Stimulated activated CD4-positive, alpha-beta T cell treated with anti-CD3 and anti-CD28 coated beads, Interleukin-1b, Interleukin-23, amount 100 ng/mL, for 24 hours (primary cell): ENCODE measurements at places on chromosomes 16 and 17.

- DNase-seq, result no peak
Measured at GRCh38 chr17:46950997-46951621, 27.9 kb downstream of the RPRML start.

DNA sequence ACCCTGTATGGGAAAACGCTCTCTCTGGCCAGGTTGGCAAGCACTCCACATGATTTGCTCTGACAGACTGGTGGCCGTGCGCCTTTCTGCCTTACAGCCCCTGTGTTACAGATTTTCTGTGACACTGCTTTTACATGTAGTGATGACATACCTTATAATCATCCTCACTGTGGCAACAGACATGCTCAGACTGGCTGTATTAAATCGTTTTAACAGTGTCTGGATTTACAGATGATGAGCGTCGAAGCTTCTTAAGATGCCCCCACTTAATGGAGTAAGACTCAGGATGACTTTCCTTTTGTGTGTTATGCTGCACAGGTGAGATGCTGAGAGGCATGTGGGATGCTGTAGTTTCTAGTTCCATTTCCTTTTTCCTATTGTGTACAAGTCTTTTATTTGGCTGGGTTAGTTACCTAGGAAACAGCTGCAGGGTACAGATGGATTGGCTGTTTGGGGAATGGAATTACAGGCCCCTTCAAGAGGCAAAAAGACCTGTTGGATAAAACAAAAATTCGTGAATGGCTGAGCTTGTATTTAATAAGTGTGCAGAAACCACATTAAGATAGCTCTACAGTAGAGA is 20.9 kb upstream of the VWA3A start:
- DNase-seq, result no peak

DNA sequence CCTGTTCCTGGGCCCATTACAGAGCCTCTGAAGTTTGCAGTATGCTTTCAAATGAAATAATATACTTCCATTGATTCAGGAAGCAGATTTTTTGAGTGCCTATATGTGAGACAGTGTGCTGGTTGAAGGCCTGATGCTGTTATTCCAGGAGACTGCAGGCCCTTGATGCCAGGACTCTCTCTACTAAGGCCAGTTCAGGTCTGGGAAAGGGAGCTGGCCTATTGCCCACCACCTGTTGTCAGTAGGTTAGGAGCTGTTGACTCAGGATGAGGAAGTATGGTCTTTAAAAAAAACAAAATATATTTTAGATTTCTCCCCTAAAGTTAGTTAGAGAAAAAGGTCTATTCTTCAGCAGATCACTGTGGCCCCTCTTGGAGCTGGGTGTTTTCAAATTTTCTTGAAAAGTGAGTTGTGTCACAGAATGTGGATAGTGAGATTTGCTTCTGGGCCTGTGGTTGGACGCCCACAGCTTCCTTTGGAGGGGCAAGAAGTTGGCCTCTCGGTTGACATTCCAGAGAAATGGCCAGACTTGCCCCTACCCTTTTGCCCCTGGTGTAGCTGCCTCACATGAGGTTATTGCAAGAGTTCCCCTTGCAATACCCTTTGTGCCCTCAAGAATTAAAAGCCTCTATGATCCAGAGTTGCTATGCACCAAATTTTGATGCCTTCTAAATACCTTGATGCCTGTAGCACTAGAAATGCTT is 7.9 kb downstream of the ESRP2 start:
- no peak for DNase-seq

DNA sequence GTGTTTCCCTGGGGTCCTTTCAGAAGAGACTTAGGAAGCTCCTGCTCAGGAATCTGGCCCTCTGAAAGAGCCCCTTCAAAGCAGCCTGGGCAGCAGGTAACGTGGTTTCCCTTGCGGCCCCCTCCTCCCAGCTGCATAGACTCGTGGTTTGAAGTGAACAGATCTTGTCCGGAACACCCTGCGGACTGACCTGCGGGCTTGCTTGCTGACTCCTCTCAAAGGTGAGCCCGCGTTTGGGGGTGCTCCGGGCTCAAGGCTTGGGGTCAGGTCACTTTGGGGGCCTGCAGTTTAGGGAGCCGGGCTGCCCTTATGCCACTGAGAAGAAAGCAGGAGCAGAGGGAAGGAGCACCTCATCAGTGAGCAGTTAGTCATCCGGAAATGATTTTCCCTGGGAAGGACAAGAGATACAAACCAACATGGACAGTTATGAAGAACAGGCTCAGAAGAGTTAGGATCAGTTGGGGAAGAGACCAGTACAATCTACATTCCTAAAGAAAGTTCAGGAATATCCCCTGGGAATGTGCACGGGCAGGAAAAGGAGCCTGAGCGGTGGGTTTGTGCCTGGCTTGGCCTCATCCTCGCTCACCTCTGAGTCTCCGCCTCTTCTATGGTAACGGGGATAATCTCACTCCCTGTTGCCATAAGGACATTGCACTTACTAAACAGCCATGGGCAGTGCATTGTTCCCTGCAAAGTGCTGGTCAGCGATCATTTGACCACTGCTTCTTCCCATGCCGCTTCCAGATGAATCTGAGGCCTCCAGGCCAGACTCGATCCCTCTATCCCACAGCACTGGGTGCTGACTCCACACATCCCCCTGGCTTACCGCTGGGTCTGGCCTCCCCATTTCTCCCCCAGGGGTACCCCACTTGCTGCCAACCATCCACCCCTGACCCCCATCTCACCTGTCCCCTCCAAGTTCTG is 10.0 kb downstream of the LDHD start:
- no peak for DNase-seq

DNA sequence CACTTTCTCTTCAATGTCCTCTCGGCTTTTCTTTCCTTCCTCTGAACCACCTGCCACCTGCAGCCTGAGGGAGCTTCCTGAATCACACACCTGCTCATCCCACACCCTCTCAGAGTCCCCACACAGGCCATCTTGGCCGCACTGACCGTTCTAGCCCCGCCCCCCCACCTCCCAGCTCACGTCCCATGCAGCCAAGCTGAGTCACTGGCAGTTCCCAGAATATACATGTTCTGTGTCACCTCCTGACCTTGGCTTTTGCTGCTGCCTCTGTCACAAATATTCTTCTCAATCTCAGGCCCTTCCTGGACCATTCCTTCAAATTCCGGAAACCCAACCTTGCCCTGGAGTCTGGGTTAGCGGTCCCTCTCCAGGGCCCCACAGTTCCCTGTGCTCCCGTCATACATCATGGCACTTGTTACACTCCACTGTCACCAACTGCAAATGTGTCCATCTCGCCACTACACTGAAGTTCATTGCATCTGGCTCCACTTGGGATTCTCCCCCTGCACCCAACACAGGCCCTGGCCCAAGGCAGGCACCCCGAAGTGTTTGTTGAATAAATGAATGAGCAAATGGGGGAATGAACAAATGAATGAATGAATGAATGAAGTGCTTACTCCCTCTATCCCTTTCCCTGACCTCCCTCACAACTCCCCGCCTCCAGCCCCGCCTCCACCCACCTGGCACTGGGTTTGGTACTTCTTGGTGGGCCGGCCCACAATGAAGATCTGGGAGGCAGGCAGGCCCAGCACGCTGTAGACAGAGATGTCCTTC is 12.8 kb downstream of the PIMREG start:
- no peak for DNase-seq

DNA sequence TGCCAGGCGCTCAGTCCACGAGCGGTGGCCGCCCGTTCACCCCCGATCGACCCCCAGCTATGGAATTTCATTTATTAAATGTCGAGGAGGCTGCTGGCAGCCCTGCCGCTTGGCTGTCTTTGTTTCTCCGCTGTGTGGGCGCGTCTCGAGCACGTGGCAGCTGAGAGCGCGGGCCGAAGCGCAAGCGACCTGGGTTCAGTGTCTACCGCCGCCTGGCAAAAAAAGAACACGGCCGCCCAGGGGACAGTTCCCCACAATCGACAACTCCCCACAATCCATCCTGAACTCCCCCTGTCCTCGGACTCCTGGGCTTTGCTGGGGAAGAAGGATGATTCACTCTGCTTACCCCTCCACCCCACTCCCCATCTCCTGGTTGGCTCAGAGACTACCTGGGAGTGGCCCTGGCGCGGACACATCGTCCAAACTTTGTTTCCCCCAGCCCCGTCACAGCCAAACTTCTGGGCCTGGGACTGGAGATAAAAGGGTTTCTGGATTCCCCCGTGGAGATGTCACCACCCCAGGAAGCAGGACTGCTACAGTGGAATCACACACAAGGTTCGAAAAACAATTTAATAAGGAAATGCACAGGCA is 1.7 kb upstream of the ANKRD13B start:
- no peak for DNase-seq

GRCh38 chr17:37476431-37477120 is 13.1 kb upstream of the DUSP14 start:
- no peak for DNase-seq

DNA sequence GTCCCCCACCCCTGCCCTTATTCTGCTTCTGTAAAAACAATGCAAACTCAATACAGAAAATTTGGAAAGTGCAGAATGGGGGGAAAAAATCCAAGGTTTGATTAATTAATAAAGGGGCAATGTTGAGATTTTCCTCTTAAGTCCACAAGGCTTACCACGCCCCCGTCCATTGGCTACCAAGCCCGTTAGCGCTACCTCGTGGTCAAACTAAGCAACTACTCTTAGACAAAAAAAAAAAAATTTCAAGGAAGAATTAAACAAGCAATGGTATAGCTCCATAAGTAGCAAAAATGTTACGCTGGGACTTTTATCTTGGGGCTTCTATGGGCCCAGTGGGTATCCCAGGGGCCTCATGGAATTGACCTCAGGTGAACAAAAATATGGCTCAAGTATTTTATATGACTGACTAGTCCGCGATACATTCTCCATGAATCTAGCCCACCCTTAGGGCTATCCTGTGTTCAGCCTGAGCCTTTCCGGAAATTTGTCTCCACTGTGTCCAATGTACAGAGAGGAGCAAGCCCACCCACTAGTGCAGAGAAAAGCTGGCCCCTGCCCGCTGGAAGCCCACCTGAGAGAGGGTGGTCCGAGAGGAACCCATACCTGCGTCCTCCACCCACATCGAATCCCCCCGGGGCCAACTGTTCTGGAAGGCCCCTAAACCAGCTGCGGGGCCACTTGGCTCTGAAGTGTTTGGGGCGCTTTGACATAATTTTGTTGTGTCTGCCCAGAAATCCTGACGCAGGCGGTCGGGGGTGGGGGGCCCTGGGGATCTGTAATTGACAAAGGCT is 19.1 kb upstream of the TEX2 start:
- peak; percentile 20 for DNase-seq

DNA sequence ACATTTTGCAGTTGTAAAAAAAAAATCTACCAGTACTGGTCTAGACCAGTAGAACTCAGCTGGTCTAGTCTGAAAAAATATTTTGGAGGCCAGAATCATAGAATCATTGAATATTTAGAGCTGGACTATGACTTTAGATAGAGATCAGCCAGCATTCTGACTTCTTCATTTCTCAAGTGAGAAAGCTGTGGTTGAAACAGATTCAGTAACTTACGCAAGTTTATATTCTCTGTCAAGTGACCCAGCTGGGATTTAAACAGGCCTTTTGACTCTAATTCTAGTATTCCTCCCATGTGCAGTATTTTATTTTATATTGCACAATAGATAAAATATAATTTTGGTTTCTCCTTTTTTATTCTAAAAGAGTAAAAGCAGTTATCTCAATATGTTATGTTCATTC is 4.9 kb downstream of the TNRC6A start:
- DNase-seq, result no peak

GRCh38 chr17:39622380-39623006 is 4.3 kb upstream of the PPP1R1B start:
- no peak for DNase-seq
